ENCODE measurements at places on chromosomes 4 and X.

- DNase-seq: no peak
Measured at GRCh38 chrX:38260231-38260630, 39.6 kb upstream of the SRPX start.

DNA sequence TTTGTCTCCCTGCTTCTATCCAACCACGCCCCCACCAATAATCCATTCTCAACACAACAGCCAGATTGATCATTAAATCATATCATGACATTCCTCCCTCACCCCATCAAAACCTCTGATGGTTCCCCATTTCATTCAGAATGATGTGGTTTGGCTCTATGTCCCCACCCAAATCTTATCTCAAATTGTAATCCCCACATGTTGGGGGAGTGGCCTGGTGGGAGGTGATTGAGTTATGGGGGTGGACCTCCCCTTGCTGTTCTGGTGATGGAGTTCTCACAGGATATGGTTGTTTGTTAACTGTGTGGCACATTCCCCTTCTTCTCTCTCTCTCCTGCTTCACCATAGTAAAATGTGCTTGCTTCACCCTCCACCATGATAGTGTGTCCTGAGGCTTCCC, 23.3 kb downstream of the TRMT2B start:
- DNase-seq: no peak

DNA sequence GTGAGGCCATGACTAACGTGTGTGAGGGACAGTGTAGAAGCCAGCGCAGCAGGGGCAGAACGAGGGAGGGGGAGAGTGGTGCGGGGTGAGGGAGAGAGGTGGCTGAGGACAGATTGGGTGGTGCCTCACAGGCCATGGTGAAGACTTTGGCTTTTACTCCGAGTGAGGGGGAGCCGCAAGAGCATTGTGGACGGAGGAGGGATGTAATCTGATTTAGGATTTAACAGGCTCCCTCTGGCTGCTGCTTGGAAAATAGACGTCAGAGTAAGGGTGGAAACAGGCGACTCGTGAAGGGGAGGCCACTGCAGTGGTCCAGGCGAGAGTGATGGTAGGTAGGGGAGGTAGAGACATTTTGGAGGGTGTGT, 13.0 kb downstream of the PPP1R3F start:
- DNase-seq: no peak

- DNase-seq: no peak
Measured at GRCh38 chr4:186743261-186743660, 19.6 kb upstream of the FAT1 start.

DNA sequence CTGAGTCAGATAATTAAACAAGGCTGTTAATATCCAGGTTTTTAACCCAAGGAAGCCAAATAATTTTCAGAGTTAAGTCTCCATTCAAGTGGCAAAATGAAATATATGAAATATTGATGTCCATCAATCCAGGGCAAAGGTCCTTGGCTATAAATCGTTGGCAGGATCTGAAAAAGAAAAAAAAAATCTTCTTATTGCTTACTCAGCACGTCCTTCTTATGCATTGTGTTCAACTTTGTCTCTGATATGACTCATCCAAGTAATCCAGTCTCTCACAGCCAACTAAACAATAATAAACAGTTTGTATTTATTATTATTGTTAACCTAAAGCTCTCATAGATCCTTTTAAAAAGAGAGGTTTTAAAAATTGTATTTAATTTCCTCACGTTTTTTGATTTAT, 851.2 kb downstream of the ADGRL3 start:
- DNase-seq: no peak

GRCh38 chr4:26022346-26023202, 108.6 kb downstream of the SMIM20 start:
- DNase-seq: no peak

GRCh38 chr4:144715230-144715629, 69.3 kb downstream of the HHIP start:
- no peak for DNase-seq

DNA sequence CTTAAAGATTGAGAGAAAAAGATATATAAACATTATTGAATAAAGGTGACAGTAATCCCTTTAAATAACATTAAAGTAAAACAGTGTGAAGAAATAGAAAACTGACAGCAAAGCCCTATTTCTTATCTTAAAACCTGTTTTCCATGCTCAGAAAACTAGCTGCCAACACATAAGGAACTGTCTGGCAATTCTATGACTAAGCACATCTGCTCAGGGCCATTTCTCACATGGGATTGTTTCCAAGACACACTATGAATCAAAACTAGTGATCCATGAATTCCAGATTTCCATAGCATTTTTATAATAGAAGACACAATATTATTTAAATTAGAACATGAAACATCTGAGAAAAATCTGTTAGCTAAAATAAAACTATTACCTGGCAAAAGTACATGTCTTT, 113.4 kb downstream of the SCLT1 start:
- DNase-seq: no peak

GRCh38 chr4:113169368-113169767, 119.9 kb downstream of the ANK2 start:
- no peak for DNase-seq

Measured in stimulated activated CD4-positive, alpha-beta T cell treated with anti-CD3 and anti-CD28 coated beads, Interleukin-12 subunit alpha, Interleukin-12 subunit beta, amount 100 ng/mL, for 48 hours (primary cell).